Stimulated activated CD4-positive, alpha-beta T cell treated with anti-CD3 and anti-CD28 coated beads, Interleukin-12 subunit alpha, Interleukin-12 subunit beta, amount 100 ng/mL, for 48 hours (primary cell): ENCODE measurements at places on chromosomes 1 and 21.

DNA sequence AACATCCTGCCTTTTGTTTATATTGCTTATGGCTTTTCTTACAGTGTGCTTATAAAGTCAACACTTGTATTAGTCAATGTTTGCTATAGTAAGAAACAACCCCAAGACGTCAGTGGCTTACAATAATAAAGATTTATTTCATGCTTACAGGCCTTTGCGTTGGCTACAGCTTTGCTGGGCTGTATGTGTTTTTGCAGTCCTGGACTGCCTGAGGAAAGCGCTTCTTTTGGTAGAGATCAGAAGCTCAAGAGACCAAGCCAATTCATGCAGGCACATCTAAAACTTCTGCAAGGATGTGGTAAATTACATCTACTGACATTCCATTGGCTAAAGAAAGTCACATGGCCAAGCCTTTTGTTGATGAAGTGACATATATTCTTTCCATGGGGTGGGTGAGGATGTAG lies 17.5 kb upstream of the PRKAA2 start:
- DNase-seq, result no peak

- DNase-seq, result no peak
These were observed 26.1 kb downstream of the NENF start for GRCh38 chr1:212458817-212459216.

- DNase-seq, result no peak
These were observed 199.8 kb downstream of the USH2A start for GRCh38 chr1:216223486-216223885.

GRCh38 chr21:30408782-30409494 lies 13.1 kb downstream of the KRTAP13-1 start:
- DNase-seq, result no peak

- no peak for DNase-seq
These were observed 598.5 kb upstream of the USP24 start for GRCh38 chr1:55813618-55814017.

- no peak for DNase-seq
These were observed 35.2 kb downstream of the KANK4 start for GRCh38 chr1:62283986-62284385.

DNA sequence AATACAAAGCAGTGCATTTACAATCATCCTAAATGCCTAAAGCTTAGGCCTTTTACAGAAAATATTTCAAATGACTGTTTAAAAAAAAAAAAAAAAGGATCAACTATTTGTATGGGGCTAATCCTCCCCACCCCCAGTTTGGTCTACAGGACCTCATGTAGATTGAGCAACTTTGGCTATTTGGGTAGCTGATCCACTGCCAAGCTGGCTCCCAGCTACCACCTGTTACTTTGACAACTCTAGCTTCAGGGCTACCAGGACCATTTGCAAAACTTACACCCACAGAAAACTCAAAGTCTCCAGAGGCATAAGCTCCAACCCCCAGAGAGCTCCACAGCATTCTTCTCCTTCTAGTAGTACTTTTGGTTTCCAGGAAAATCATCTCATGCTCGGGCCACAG lies 29.4 kb downstream of the JAK1 start:
- DNase-seq, result no peak

- no peak for DNase-seq
These were observed 60.5 kb downstream of the RHBG start for GRCh38 chr1:156429313-156430060.

DNA sequence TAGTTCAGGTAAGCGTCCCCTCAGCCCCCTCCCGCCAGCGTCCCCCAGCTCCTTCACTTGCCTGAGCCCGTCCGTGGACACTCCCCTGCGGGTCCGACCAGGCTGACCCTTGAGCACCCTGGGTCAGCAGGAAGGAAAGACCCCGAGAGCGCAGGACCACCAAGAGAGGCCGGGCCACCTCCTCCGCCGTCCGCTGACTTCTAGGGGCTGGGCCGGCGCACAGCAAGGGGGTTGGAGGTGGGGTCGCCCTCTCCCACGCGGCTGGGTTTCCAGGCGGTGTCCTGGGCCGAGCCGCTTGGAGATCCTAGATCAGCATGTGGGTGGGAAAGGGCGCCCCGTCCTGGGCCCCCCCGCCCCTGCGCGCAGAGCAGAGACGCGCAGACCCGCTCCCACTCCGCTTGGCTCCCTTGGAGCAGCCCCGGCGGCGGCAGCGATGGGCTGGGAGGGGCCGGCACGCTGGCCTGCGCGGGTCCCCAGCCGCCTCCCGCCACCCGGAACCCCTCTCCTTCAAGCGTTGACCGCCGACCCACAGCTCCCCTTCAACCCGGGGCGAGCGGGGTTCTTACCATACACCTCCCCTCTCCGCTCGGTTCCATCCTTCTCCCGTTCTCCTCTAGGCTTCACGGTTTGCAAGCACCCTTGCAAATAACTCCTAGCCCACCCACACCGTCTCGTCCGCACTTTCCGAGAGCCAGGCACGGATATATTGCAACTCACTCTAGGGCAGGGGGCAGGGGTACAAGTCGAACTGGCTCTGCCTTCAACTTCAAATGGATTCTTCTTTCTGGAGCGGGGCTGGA lies 7.5 kb downstream of the KNCN start:
- no peak for DNase-seq

DNA sequence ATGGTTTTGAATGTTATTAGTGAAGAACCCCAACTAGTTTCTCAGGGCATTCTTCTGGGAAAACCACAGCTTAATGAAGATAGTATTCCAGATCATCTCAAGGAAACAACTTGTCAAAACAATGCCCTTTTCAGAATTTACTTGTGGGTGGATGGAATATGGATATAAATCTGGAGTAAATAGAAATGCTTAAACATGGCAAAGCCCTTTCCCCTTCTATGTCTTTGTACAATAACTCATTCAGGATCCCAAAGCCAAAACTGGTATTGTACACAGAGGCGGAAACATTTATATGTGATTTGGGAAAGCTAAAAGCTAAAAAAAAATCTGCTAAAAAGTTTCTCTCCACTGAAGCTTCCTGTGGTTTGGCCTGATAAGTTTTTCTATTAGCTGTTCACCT lies 55.5 kb upstream of the RGS5 start:
- DNase-seq, result no peak

DNA sequence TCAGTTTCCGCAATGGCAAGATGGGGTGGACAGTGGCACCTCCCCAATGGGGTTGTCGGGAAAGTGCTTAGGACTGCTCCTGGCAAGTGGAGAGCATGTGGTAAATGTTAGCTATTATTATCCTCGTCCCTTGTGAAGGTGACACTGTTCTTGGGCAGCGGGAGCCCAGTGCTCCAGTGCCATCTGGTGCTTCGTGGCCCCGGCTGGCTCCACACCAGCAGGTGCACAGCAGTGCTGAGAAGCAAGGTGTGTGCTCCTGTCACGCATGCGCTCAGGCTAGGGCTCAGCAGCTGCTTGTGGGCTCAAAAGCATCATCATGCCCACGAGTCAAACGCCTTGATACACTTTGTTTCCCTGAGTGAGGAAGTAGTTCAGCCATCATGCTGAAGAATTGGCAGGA lies 24.9 kb upstream of the KCNC4 start:
- no peak for DNase-seq

GRCh38 chr1:15128520-15129313 lies 24.8 kb upstream of the TMEM51 start:
- DNase-seq, result peak; percentile 75

DNA sequence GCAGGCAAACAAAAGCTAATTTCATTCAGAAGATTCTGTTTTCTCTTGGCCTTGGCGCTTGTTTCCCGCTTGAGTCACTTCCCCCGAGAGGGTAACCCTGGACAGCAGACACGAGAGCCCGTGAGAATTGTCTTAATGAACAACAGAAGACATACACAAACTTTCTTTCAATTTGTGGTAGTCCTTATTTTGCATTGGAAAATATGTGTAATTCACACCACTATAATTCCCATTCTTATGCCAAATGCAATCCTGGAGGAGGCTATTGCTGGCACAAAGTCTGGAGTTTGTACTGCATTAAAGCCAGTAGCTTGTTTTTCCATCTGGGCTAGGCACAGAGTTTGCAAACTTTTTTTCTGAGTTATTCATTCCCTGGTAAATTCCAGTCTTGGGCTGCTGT lies 109.8 kb upstream of the IVNS1ABP start:
- DNase-seq, result no peak

GRCh38 chr1:7587108-7587772 lies 183.9 kb upstream of the VAMP3 start:
- no peak for DNase-seq

DNA sequence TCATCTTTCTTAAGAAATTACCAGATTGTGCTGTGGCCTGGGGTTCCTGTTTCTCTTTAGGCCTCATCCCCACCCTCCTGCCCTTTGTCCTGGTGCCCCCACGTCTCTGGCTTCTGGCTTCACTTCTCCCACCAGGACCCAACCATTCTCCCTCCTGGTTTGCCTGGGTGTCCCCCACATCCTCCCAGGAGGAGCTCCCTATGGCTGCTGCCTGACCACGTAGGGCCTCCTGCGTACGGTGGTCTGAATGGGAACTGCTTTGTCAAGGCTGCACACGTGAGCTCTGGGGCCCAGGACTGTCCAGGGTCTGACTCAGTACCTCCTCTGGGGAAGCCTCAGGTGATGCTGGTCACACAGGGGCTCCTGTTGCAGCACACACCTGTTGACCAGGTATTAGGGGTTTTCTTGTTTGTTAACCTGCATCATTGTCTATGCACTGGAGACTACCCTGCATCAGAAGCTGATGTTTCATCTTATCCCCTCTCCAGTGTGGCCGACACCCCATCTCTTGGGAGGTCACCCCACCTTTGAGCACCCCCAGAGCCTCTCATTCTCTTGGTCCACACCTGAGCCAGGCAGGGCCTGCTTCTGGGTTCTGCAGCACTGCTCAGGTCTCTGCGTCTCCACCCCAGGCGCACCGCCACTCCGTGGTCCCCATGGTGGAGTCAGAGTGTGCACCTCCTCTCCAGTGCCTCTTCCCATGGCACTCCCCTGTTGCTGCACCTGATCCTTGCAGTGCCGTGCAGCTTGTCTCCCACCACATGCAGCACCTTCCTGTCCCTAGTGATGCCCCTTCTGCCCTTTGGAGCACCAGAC lies 65.8 kb downstream of the S100B start:
- no peak for DNase-seq

- DNase-seq, result no peak
These were observed at the start of gene HTR6 for GRCh38 chr1:19664453-19665185. Gene HTR6 (plus strand): TSS chr1:19664875. CDS start chr1:19665754, 879 bp downstream.

DNA sequence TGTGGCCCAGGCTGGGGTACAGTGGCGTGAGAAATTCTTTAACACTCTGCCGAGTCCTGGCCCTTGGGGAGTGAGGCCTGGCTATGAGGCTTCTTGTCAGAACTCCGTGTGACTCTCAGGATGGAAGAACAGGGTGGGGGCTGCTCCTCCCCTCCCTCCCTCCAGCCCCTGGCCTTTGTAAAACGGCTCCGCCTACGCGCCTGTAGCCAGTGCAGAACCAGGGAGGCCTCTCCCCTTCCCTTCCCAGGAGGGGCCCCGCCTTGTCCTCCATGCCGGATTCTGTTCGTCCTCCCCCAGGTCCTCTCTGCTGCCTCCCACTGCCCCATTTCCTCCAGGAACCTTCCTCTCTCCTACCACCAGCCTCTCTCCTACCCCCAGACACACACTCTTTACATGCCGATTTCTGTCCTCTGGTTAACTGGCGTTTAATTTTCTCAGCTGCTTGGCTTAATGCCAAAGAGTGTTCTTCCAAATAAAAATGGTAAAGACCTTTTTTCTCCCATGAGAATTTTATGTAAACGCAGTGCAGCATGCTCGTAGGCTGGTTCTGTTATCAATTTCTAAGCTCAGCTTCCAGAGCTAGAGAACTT lies 21.0 kb downstream of the PDE9A start:
- no peak for DNase-seq

DNA sequence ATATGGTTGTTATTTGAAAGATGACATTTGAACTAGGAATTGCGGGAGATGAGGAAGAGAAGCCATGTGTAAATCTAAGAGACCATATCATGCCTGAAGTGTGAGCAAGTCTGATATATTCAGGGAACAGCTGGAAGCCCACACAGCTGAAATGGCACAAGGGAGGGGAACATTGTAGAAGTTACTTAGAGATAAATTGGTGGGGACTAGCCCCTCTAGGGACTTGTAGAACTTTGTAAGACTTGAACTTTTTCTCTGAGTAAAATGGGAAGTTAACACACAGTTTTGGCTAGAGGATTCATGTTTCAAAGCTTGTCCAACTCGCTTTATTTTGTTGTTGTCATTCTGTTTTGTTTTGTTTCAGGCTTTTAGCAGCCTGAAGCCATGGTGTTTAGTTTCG lies 216.4 kb downstream of the FMN2 start:
- DNase-seq, result no peak

DNA sequence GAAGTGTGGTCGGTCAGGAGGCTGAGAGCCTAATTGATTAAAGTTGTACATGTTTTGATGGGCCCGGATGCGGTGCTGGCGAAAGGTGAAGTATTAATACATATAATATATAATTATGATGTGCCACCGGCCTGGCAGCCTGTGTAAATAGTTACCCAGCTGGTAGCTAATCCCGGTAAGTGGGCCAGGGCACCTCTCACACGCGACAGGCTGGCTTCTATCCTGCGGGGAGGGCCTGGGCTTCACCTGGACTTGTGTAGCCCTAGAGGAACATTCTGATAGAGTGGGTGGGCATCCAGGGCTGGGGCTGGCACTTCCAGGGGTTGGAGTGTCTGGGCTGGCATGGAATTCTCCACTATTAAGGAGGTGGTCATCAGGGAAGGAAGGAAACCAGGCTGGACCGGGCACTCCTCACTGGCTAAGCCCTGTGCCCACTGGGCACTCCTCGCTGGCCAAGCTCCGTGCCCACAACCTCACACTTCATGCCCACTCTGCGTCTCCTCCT lies 48.3 kb downstream of the IGSF21 start:
- DNase-seq, result no peak

GRCh38 chr1:199482426-199482825 lies 545.1 kb upstream of the NR5A2 start:
- no peak for DNase-seq

DNA sequence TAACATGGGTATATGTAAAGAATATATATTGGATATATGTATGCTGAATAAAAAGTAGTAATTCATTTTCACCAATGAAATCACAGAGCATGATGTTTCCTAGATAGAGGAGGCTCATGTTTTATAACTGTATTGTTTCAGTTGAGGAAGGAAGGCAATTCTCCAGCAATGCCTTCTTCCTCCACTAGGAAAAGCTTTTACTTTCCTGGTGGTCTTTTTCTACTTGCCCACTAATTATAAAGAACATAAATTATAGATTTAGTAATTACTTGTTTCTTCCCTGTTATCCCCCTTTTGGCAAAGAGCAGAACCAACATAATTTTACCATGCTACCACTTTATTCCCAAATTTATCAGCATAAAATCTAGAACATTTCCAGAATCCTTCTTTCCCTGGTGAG lies 159.0 kb downstream of the PLA2G4A start:
- DNase-seq, result no peak

DNA sequence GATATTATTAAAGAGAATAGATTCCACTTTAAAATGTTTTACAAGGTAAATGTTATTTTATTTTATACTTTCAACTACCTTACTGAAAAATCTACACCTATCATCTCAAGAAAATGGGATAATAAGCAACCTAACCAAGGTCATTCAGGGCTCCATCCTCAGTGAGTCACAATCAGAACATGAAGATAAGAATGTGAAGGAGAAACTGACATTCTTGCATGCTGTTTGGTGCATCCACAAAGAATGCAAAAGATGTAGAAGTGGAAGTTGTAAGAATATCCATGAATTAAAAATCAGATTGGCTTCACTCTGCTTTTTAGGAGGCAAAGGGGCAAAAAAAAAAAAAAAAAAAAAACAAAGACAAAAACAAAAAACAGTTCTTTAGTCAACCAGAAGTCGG lies 6.5 kb downstream of the WARS2 start:
- no peak for DNase-seq

GRCh38 chr1:14826731-14827326 lies 228.3 kb downstream of the KAZN start:
- no peak for DNase-seq
